Stimulated activated CD8-positive, alpha-beta memory T cell treated with anti-CD3 and anti-CD28 coated beads, Interleukin-7, amount 100 ng/mL, for 4 hours (primary cell): ENCODE measurements at places on chromosomes 7 and 10.

- no peak for DNase-seq
Observed at GRCh38 chr7:35758421-35758820, 42.4 kb upstream of the SEPTIN7 start.

GRCh38 chr10:118310822-118311221 lies 31.3 kb downstream of the FAM204A start:
- no peak for DNase-seq

- no peak for DNase-seq
Observed at GRCh38 chr7:109996411-109996810, 1094.5 kb upstream of the LRRN3 start.

DNA sequence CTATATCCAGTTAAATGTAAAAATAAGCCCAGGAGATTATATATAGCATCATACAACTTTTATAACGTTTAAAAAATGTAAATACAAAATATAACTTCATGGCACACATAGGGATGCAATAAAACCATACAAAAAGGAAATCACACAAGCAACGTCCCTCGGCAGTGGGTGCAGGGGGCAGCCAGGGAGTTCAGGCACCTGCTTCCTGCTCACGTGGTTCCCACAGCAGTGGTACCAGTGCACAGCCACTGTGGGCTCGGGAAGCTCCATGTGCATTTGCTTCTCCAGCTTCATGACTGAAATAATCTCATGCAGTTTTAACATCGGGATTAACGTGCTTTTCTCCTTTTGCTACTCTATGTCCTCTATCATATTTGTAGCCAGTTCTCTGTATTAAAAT lies 255.5 kb upstream of the CXCL12 start:
- no peak for DNase-seq

- no peak for DNase-seq
Observed at GRCh38 chr10:44030132-44030531, 354.8 kb downstream of the CXCL12 start.

- DNase-seq = no peak
Observed at GRCh38 chr7:17907014-17907413, 33.3 kb downstream of the SNX13 start.

DNA sequence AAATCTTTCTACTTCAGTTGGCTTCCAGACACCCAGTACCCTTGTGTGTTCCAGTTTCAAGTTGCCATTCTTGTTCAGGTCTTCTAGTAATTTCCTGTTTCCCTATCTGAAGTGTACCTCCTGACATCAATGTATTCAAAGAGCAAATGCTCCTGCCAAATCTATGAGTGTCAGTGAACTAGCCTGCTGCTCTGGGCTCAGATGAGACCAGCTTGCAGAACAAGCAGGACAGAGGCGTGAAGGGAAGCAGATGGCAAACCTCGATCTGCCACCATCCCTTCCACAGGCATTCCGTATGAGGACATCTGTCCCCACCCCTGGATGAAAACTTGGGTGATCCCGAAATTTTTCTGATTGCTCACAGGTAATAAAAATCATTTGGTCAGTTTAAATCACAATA lies 4.4 kb upstream of the MPP7 start:
- DNase-seq = no peak

DNA sequence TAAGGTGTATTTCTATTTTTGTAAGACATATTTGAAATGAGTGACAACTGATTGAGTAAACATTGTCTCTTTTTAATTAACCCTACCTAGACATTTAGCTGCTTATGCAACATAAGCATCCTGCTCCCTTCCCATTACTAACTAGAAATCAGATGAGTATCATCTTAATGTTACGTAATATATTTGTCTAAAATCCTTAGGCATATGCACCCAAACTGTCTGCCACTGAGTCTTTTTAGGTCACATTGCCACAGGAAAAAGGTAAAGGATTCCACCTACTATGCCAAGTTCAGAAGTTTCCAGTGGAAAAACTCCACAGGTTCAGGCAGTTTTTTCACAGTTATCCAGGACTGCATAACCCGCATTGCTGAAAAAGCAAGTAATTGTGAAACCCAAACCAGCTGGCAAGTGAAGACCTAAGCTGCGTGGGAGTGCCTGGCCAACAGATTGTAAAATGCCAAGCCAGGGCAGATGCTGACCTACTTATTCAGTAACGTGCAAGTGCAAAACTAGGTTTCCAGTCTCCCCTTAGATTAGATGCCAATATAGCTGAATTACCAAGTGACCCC lies 983.7 kb downstream of the GATA3 start:
- no peak for DNase-seq

DNA sequence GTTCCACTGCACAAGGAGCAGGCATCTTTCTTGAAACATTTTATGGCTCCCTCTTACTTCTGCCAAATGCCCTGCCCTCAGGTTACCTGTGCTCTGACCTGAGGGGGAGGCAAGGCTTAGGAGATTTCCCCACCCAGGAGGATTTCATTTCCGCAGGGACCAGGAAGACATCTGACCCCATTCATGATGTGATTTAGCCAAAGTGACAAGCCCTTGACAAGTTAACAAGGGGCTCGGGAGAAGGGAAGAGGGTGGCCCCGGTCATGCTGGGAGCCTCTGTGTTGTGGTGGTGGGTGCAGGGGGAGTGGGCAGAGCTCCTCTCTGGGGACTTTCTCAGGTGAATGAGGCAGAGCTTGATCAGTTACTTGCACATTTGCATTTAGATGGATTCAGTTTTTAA lies 18.9 kb downstream of the GIMAP5 start:
- no peak for DNase-seq

DNA sequence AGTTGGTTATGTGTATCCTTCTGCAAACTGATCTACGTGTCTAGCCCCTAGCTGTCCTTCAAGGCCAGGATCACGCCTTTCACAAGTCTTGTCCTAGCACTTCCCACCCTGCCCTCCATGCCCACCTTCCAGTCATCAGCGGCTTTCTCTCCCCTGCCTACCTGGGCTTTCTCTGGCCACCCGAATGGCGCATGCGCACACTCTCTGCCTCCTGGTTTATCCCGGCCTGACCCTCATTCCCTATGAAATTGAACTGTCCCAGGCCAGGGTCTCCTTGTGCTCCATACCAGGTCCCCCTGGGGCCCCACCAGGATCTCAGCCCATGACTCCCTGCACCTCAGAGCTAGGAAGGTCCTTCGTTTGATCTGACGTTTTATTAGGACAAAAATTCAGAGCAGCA lies 31.6 kb upstream of the CTBP2 start:
- no peak for DNase-seq

GRCh38 chr10:46551701-46552525 lies 4.5 kb downstream of the GPRIN2 start:
- DNase-seq = no peak

GRCh38 chr10:22992621-22993020 lies 64.8 kb downstream of the ARMC3 start:
- DNase-seq = no peak

DNA sequence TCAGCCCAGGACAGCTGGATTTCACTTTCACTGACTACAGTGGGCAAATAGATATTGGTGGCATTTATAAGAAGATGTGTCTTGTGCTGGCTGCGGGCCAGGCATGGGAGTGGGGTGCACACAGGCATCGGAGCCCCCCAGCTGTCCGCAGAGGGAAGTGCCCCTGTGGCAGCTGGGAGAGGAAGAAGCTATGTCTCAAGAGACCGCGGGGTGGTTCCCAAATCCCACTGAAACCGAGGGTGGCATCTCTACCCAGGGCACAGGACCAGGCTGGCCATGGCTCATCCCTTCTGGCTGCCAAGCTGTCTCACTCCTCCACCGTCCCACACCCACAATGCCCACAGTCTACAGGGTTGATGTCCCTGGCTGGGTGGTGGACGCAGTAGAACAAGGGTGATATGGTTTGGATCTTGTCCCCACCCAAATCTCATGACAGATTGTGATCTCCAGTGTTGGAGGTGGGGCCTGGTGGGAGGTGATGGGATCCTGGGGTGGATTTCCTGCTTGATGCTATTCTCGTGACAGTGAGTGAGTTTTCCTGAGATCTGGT lies 94.8 kb downstream of the TCERG1L start:
- no peak for DNase-seq

DNA sequence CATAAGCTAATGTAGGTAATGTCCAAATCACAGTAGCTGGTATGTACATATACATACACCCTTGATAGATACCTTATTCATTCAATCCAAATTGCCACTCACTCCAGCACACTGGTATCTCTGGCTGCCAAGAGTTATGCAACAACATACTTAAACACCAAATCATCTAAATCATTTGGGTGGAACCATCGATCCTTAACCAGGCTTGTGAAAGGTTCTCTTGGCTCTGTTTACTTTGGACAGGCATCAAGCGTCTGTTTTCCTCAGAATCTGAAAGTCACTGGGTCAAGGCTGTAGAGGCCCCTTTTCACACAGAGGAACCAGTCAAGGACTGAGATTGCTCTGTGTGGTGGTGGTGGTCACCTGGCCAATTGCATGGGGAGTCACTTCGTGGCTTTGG lies 24.6 kb downstream of the JAZF1 start:
- no peak for DNase-seq

DNA sequence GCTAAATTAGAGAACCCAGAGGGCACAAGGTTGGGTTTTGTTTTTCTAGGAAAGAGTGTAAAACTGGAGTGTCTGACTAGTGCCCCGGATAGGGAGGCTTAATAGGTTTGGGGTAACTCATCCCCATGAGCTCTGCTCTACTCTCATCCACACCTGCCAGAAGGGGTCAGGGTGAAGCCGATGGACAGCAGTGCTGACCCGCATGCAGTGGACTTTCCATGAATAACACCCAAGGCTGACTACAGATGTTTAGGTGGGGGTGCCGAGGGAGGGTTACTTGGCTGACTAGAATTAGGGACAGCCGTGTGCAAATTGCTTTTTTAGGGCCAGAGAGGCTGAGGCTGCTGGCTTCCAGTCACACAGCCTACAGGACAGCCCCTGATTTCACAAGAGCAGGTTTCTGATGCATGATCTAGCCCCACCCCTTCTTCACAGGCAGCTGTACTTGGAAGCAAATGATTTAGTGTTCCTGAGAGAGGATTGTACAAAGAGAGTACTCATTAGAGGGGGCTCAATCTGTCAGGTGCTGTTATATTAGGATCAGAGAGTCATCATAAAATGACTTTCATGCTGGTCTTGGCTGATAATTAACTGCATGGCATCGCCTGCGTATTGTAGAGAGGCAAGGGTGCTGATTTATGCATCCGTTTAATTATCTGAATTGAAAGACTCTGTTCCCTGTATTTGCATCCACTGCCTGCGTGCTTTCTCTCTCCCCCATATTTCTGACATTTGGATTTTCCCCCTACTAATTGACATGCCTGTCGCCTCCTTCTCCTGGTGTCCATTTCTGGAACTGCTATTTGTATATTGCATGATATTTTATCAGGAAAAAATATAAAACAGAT lies 9.5 kb downstream of the INHBA start:
- no peak for DNase-seq

GRCh38 chr10:98587156-98587837 lies 140.6 kb upstream of the HPS1 start:
- no peak for DNase-seq
